ENCODE measurements at places on chromosomes 11 and 22.

DNA sequence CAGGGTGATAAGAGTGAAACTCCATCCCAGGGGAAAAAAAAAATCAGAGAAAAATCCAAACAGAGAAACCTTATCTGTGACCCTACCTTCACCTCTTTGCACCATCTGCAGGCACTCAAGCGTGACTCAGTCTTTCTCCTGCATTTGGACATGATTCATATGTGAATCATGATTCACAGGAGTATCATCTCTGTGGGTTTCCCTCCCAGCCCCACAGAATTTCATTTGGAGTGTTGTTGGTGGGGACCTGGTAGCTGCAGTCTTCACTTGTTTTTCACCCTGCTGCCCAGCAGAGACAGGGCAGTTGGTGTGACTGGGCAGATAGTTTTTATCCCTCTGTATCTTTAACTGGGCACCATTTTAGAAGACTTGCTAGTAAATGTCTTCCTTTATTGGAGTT, 75.7 kb downstream of the DEPDC5 start:
- DNase-seq = peak; percentile 7

DNA sequence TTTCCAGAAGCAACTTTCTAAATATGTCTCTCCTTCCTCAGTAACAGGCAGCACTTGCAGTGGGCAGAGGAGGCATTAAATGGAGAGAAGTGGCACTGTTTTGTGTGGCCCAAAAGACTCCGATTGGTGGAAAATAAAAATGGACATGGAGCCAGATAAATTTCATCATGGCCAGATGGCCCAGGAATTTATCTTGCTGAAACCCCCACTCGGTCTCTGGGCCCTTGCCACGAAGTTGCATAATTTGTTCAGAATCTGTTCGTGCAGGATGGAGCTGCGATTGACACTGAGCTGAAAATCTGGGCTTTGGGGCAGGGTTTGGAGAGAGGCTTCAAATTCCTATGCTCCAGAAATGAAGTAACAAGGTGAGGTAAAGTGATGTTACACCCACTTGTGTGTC, 65.5 kb downstream of the C11orf91 start:
- no peak for DNase-seq

GRCh38 chr11:1628506-1629325, 859 bp upstream of the KRTAP5-5 start:
- peak; percentile 28 for DNase-seq

GRCh38 chr11:86627776-86628455, 44.5 kb downstream of the ME3 start:
- no peak for DNase-seq

- no peak for DNase-seq
These were observed 193.2 kb upstream of the PLET1 start for GRCh38 chr11:112453601-112454577.
